Calu3 (cell line): ENCODE measurements at places on chromosomes 3 and 15. TPM values are rescaled to one million over a fixed set of nuclear protein-coding genes. Genes with fewer than 3 reads are reported as not detected.

GSK3B gene
- 45.4 and 48.6 TPM in 2 replicates for total RNA-seq

CD200R1 gene
- total RNA-seq: not detected in 2 replicates

DNA sequence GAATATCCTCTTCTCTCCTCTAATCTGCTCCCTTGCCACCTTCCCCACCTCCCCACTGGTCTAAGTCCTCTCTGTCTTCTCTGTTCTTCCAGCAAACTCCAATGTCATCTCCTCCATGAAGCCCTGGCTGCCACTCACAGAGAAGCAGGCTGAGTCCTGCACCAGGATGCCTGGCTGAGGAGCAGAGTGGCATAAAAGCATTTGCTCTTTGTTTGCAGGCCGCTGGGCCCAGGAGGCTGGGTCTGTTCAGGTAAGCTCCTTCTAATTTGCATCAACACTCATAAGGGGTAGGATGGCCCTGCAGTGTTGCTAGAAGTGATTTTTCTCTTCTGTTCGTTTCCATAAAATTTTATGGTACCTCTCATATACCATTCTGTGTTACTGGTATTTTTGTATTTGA, 43.2 kb upstream of the KLHL25 start:
- no peak for DNase-seq

DNA sequence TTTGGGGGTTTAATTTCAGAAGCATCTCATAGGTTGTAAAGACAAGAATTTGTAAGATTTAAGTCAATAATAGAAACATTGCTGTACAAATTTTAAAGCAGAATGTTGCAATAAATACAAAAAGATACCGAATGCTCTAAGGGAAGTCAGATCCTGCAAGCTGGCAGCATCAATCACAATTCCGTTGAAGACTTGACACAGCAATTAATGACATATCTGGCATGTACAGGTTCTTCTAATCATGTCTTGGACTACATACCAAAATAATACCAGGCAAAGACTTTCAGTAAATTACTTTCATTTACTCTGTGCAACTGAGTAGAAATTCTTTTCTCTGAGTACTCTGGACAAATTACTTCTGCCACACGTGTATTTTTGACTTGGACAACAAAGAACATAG, 54.0 kb upstream of the CDIN1 start:
- DNase-seq: no peak

GRCh38 chr3:168218600-168218999, 122.9 kb upstream of the GOLIM4 start:
- no peak for DNase-seq

DNA sequence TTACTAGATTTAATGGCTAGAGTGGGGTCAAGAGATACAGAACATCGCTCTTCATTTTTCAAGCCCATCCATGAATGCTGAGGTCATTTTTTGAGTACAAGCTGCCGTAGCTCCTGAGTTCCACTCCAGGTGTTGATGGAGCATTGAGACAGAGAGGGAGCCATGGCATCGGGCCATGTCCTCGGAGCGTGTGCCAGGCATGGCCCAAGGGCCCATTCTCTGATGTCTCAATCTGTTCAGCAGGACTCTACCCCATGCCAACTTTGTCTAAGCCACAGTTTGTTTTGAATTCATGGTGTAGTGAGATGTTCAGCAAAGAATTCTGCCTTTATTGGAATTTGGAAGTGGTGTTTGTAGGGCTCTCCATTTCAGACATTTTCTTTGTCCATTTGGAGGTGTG, 110.5 kb upstream of the ADAMTS9 start:
- DNase-seq: no peak
